ENCODE measurements at places on chromosomes 5 and 9. TPM values are rescaled to one million over a fixed set of nuclear protein-coding genes. Genes with fewer than 3 reads are reported as not detected.

The PRLR gene
- 0.55 TPM for total RNA-seq

GRCh38 chr5:76114179-76114851 is 31.1 kb downstream of the SV2C start:
- no peak overlapping the region for H3K27ac ChIP-seq
- no peak for DNase-seq
- no peaks in the 10 kb centered on the region for H3K36me3 ChIP-seq
- no peak overlapping the region for H3K4me3 ChIP-seq

The SPIN1 gene
- total RNA-seq, result 5.5 TPM

DNA sequence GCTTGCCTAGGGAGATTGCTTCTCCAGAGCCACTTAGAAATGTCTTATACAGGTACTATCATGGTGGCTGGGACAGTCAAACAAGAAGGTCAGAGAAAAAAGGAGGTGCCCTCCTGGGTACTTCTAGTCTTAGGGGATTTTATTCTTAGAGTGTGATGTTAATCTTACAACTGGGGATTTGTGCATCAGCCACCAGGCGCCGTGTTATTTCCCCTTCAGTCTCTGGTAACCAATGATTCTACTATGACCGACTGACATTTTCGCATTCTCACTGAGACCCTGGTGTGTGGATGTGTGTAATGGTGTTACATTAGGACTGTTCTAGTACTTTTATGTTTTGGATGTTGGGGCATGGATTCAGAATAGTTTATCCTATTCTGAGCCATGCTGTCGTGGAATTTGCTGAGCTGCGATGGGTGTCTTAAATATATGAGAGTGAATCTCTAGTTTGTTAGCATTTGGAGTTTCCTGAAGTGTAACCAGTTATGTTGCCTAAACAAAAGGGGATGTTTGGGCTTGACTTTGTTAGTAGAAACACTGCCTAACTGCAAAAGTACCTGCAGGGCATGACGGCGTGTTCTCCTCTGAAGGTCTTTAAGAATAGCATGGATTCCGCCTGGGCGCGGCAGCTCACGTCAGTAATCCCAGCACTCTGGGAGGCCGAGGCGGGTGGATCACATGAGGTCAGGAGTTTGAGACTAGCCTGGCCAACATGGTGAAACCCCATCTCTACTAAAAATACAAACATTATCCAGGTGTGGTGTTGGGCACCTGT is 175.2 kb upstream of the DAP start:
- H3K27ac ChIP-seq, result no peak overlapping the region
- no peaks in the 10 kb centered on the region for H3K36me3 ChIP-seq
- no peaks in the 10 kb centered on the region for H3K4me1 ChIP-seq
- no peak for DNase-seq
- H3K4me3 ChIP-seq, result no peak overlapping the region

Data from gastrocnemius medialis (tissue), 4 donors.